ENCODE measurements at places on chromosomes 6 and 20.

GRCh38 chr6:143357561-143358255 lies 92.8 kb downstream of the ADAT2 start:
- DNase-seq: no peak

DNA sequence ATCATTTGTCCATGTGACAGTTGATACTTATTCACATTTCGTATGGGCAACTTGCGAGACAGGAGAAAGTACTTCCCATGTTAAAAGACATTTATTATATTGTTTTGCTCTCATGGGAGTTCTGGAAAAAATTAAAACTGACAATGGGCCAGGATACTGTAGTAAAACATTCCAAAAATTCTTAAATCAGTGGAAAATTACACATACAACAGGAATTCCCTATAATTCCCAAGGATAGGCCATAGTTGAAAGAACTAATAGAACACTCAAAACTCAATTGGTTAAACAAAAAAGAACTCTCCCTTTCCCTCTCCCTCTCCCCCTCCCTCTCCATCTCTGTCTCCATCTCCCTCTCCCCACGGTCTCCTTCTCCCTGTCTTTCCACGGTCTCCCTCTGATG lies 19.4 kb upstream of the EIF2S2 start:
- no peak for DNase-seq

GRCh38 chr6:42889815-42890214 lies 10.4 kb downstream of the RPL7L1 start:
- no peak for DNase-seq

DNA sequence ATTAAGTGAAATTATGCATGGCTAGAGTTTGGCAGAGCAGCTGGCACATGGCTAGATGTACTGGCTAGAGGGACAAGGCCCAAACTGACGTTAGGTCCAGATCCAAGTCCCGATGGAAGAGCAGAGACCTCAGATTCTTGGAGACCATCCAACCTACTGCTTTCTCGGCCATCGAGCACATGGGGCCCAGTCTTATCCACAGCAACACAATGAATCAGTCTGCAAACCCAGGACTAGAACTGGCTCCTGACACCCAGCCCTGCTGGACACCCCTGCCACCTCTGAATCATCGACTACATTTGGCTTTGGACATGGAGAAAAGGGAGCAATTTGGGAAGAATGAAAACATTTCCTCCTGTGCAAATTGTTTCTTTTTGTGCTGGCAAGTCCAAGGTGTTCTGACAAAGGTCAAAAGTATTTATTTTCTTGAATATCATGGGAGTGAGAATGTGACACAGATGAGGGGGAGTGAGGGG lies 23.9 kb upstream of the YWHAB start:
- DNase-seq: no peak

DNA sequence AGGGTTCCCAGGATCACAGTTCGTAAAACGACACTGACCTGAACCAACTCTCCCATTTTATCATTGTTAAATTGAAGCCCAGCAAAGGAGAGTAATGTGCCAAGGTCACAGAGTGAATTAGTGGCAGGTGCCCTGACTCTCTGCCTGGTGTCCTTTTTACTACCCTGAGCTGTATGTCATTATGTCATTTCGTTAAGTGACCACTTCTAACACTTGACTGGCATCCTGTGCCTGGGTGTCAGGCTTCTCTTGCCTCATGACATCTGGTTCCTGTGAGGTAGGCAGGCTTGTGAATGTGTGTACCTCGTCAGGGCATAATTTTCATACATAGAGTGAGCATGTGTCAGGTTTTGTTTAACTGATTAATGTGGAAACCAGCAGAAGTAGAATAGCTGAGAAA lies 48.6 kb downstream of the RALY start:
- no peak for DNase-seq

- no peak for DNase-seq
Measured at GRCh38 chr6:50973464-50973863, 154.8 kb downstream of the TFAP2B start.

DNA sequence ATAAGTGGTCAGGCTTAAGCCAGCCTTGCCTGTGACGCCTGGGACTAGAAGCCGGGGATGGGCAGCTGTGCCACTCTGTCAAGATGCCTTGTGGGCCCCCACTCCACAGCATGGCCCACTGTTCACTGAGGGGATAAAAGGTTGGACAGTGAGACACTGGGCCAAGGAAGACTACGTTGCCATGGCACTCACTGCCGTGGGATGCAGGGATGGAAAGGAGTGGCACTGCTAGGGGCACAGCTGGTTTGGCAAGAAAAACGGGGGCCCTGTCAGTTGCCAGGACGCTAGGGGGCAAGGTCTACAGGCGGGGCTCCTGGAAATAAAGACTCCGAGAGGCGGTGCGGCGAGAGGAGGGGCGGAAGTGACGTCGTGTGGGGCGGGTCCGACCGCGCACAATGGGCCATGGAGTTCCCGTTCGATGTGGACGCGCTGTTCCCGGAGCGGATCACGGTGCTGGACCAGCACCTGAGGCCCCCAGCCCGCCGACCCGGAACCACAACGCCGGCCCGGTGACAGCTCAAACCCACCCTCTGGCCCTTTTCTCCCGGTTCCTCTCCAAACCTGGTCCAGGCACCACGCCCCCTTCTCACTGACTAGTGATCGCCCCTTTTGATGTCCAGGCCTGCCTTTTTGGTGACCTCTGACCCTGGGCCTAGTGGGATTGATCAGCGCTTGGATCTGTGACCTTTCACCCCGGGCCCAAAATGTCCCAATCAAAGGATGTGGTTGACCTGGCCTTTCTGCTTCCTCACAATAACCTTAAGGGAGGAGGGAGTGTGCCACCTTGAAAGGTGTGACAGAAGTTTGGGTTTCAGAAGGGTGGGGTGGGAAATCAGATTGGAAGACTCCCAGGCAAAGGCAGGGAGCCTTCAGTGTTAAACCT lies at the start of gene ATAT1:
Gene ATAT1, plus strand, starts transcription at position 391 of the 883 bp plus-strand sequence.
- peak; percentile 86 for DNase-seq

DNA sequence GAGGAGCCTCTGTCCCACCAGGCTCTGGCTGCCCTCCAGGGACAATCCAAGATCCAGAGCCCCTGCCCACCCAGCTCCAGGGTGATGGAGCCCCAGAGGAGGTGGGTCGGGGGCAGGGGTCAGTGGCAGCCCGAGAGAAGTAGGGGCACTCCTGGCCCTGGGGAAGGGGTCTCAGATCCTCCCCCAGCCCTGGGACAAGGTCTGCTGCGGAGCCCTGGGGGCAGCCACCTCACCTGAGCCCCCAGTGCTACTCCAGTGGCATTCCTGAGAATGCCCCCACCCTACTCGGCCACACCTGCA lies 2.7 kb upstream of the LAMA5 start:
- no peak for DNase-seq

DNA sequence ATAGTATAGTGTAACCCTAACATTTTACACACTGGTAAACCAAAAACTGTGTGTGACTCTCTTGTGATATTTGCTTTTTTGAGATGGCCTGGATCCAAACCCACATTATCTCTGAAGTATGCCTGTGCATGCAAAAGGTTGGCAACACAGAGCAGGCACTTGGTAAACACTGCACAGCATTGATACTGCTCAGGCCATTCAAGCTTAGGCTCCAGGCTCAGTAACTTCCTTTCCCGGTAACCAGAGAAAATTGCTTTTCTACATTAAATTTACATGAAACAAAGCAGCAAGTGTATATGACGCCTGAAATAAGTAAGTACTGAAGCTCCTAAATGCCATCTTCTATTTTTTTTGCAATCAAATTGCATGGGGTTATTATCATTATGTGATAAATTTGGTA lies 205.7 kb downstream of the EPM2A start:
- DNase-seq: no peak

DNA sequence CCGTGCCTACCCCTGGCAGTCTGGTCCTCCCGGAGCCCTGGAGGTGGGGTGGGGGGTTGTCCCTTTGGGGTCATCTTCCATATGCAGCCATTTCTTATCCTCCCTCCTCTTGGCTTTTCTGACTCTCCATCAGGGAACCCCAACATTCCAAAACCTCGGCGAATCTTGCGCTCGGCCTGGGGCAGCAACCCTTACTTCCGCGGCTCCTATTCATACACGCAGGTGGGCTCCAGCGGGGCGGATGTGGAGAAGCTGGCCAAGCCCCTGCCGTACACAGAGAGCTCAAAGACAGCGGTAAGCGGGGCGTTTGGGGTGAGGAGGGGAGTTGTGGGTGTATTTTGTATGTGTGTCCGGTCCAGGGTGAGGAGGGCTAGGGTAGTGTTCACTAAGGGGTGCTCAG lies 168.0 kb upstream of the RNF24 start:
- no peak for DNase-seq

- DNase-seq: no peak
Measured at GRCh38 chr6:107556082-107556481, 66.2 kb downstream of the SOBP start.

- DNase-seq: no peak
Measured at GRCh38 chr6:16804546-16805242, 43.4 kb upstream of the ATXN1 start.

- DNase-seq: no peak
Measured at GRCh38 chr20:51484141-51484815, 58.2 kb downstream of the NFATC2 start.

GRCh38 chr6:70164556-70164955 lies 138.3 kb downstream of the COL9A1 start:
- DNase-seq: no peak

GRCh38 chr6:2961506-2961905 lies 9.9 kb downstream of the SERPINB6 start:
- no peak for DNase-seq

- no peak for DNase-seq
Measured at GRCh38 chr6:132650429-132650828, 8.6 kb downstream of the TAAR1 start.

DNA sequence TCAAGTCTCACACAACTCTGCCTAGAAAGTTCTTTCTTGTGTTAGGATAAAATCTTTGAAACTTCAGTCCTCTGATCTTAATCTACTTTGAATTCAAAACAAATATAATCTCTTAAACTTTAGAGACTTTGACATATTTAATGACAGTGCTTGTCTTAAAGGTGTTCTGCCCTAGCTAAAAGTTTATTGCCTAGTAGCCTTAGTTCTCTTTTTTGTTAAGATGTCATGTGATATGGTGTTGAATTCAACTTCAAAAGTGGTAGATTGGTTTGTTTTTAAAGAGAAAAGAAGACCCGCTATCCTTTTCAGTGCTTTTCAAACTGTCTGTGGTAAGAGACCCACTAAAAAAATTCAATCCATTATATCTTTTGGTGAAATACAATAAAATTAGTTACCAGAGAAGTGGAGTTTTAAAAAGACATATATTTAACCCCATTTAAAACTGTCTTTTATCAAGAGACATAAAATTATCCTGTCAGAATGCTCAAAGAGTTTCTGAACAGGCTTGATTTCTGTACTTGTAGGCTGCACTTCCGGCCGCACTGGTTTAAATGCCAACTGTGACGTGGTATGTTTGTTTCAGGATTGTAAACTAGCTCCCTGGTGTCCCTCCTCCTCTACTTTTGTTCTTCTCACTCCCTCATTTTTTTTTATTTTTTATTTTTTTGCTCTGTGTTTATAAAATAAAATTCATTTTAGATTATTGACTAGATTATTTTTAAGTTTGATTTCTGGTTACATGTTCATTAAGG lies 76.5 kb downstream of the QKI start:
- no peak for DNase-seq

GRCh38 chr6:41966961-41967311 lies 25.3 kb upstream of the CCND3 start:
- no peak for DNase-seq

DNA sequence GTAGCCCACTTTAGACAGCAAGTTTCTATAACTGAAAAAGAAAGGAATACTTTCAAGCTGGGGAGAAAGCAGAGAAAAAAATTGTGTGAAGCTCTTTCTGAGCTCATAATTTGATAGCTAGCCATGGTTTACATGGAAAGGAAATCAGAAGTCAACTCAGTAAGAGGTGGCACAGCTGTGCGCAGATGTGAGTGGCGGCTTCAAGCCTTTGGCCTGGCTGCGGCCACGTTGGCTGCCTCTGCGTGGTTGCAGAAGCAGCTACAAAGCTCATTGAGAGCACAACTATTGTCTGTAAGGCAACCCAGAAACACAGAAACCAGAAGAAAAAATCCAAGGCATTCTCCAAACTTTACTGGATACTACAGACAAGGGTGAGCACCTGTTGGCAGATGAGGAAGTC lies 136.9 kb downstream of the SASH1 start:
- no peak for DNase-seq

DNA sequence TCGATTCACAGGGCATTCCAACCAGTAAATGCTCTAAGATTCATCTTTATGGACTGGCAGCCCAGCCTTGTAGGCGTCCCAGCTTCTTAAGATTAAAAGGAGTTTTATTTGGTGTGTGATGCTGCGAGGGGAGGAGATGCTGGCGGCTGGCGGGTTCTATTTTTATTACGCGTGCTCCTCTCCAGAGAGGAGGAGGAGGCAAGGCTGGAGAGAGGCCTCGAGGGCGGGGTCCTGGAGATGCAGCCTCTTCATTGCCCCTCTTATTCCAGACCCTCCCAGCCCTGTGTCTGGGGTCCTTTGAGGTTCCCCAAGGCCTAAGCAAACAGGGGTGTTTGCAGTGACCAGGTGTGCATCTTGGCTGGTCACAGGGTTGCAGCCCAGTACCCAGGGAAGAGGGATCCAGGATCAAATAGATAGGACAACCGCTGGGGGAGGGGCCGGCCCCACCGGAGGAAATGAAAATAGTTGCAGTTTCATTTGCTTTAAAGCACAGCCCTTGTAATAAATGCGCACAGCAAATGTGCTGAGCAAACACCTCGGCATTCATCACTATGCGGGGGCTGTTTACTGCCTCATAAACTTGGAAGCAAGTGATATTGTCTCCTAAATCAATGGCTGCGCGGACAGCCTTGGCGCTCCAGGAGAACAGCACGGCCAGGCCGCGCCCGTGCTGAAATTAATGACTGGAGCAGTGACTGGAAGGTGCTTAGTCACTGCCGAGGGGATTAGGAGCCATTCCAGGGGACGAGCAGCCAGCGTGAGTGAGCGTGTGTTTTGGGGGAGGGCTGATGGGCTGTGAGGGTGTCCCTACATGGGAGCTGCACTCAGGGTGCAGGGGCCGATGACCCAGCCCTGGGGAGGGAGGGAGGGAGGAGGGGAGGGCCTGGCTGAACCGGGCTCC lies 83.0 kb downstream of the TMEM242 start:
- no peak for DNase-seq

GRCh38 chr6:17601386-17601703 lies 1.2 kb downstream of the FAM8A1 start:
- no peak for DNase-seq

- no peak for DNase-seq
Measured at GRCh38 chr20:2312876-2313275, 17.1 kb downstream of the TGM3 start.

DNA sequence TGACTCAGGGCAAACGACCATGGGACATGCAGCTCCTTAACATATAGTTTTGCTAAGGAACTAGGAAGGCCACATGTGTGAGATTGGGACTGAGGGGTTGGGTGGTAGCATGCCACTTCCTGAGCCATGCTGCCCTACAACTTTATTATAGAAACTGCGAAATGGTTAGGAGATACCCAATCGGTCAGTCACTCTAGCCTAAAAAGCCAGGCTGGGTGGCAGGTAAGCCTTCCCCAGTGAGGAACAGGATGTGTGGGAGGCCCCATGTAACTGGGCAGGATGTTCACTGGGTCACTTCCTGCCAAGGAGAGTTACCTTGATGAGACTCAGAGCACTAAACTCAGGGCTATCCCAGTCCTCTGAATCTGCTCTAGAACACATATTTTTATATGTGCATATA lies 123.5 kb downstream of the MAP3K7 start:
- no peak for DNase-seq

- DNase-seq: peak; percentile 56
Measured at GRCh38 chr6:24497254-24497970, 2.6 kb downstream of the ALDH5A1 start.

- no peak for DNase-seq
Measured at GRCh38 chr6:159137676-159138075, 31.5 kb upstream of the FNDC1 start.

Measured in GM20000 (cell line).